ENCODE measurements at places on chromosomes 3 and 15.

DNA sequence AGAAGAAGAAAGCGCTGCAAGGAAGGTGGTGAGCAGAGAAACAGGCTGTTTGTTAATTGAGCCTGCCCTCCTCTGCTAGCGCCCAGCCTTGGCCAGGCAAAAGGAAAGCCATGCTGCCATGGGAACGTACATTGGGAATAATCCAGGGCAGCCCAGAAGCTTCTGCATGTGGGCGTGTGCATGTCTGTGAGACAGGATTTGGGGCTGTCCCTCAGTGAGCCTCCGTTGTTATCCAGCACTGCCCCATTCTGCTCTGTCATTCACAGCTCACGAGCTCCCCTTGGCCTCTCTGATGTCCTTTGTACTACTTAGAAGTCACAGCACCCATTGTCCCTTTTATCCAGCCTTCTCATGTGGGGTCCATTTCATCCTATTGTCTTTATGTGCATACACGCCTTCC, 239.1 kb upstream of the ROPN1 start:
- no peak for DNase-seq

DNA sequence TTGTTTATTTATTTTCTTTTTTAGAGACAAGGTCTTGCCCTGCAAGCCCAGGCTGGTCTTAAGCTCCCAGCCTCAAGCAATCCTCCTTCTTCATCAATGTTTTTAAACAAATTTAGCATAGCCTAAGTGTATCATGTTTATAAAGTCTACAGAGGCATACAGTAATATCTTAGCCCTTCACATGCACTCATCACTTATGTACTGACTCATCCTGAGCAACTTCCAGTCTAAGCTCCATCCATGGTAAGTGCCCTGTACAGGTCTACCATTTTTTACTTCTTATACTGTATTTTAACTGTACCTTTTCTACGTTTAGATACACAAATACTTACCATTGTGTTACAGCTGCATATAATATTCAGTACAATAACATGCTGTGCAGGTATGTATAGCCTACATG, 860.0 kb downstream of the FHIT start:
- no peak for DNase-seq

DNA sequence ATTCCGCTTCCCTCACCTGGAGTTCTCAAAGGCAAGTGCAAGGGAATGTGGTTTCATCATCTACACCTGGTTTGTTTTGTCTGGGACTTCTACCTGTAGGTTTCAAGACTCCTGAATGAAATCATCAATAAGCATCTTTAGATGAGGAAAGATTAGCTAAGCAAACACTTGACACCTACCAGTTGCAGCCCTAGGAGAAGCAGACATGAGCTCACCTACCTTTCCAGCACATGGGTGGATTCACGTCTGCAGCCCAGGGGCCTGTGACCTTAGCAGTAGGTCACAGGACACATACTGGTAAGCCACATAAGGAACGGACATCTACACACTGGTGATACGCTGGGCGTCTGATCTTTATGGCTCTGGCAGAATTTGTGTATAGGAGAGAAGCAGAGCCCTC, 26.7 kb downstream of the SLCO2A1 start:
- no peak for DNase-seq

DNA sequence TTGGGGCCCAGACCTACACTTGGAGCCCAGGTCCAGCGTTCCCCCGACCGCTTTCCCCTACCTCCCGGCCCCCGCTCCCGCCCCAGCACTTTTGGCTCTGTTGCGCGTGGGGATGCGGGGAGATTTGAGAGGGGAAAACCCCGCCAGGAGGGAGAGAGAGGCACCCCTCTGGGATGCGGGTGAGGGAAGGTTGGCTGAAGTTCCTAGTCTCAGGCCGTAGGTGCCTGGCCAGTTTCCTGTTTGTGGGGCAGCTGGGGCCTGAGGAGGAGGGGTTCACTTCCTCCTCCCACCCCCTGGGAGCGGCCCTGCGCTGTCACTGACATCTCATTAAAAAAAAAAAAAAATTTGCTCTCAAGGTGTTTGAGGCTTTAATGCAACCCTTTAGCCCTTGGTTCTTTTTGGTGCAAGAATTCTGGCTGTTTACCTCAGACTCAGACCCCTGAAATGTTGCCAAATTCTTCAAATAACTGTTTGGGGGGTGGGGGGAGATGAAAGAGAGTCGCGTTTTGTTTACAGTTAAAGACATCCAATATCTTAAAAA, 2.6 kb downstream of the FAM43A start:
- DNase-seq = peak; percentile 18

All from EL (cell line).